ENCODE measurements at places on chromosomes 2 and 18.

DNA sequence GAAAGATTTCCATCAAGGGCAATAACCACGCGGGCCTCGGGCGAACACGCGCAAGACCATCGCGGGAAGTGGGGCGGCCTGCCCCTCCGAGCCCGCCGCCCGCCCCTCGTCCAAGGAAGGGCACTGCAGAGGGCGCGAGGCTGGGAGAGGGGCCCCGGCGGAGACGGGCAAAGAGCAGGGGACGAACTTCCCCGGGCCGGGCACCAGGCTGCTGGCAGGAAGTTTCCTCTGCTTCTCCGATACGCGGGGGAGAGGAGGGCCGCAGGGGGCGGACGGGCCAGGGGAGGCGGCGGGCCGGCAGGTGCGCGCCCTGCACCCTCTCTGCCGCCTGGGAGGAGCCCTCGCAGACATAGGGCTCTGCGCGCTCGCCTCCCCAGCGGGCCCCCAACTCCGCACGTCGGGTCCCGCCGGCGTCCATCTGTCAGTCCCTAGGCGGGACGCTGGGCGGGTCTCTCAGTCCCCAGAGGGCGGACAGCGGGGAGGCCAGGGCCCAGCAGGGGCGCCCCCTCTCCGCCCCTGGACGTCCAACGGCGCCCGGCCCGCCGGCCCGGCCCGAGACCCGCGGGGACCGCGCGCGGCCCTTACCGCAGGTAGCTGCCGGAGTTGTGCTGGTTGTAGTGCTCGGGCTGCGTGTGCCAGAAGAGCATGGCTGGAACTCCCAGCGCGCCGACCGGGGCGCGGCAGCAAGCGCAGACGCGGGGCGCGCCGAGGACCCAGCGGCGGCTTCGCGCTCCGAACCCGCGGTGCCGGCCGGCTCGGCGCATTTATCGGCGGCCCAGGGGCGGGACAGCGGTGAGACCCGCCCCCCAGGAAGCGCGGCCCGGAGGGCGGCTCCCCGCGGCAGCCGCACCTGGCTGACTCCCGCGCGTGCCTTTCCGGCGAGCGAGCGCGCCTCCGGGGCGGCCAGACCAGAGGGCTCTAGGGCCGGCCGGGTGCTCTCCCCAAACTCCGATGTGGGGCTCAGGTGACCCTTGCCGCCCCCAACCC lies at the start of gene TFCP2L1:
Gene TFCP2L1 (minus strand): TSS at position 740 of the 987 bp plus-strand sequence. CDS start 93 bp downstream, at position 647.
- peak; percentile 91 for DNase-seq

DNA sequence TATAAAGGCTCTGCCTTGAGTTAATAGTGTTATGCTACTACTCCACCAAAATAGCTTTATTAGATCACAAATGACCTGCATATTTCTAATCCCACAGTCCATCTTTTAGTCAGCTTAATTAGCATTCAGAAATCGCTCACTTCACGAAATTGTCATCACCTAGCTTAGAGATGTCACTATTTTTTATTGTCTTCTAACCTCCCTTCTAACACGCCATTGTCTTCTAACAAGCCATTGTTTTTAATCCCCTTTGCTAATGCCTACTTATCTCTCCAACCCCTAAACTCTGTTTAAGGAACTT lies 97.1 kb downstream of the EPB41L5 start:
- no peak for DNase-seq

DNA sequence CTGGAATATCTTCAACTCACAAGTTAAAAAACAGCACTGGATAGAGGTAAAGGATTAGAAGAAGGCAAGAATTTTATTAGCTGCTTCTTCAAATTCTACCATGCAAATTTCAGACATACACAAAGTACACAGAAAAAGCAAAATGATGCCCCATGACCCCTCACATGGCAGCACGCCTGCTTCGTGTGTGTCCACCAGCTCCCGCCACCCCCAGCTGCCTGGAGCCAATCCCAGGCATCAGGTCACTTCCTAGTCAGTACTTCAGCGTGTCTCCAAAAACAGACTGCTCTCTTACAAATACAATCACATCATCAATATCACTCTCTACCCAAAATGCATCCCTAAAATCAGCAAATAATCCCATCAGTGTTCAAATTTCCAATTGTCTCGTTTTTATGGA lies 35.8 kb downstream of the IMPA2 start:
- DNase-seq: no peak

GRCh38 chr2:3110994-3111666 lies 266.5 kb downstream of the EIPR1 start:
- DNase-seq: no peak

DNA sequence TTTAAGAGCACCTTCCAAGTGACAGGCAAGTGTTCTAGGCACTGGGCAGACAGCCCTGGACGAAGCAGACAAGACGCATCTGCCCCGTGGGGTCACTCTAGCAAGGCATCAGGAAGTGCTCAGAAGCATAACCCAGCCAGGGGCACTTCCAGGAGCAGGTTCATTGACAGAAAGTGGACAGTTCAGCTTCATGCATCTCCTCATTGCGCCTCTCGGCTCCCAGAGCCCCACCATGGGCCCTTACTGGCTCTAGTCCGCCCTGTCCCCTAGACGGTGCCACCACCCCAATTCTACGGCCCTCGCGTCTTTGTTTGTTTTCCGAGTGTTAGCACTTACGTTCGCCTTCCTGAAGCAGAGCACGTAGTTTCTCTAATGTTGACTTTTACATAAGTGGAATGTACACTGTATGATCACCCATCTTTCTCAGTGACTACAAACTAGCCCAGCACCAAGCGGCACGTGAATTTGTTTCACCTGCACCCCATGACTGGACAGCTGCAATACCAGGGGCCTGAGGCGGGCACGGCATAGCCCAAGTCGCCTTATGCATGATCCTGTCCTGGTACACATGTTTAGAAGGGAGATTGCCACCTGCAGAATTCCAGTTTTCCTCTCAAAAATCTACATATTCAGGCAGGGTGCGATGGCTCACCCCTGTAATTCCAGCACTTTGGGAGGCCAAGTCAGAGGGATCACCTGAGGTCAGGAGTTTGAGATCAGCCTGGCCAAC lies 33.2 kb downstream of the SNED1 start:
- DNase-seq: no peak

DNA sequence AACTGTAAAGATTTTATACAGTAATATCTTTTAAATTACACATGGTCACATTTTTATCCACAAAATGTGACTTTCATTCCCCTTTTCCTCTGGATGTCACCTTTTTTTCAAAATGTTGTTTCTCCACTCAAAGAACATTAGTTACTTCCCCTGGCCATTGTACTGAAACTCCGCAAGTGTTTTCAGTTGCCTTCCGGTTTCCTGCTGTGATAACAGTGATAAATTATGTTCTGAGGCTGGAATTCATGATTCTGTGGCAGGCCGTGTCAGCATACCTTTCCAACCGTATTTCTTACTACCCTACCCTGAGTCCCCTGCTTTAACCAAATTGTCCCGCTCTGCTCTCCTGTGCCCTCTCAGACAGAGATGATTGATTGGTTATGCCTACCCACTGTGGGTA lies 53.5 kb downstream of the MGAT5 start:
- DNase-seq: peak; percentile 13

DNA sequence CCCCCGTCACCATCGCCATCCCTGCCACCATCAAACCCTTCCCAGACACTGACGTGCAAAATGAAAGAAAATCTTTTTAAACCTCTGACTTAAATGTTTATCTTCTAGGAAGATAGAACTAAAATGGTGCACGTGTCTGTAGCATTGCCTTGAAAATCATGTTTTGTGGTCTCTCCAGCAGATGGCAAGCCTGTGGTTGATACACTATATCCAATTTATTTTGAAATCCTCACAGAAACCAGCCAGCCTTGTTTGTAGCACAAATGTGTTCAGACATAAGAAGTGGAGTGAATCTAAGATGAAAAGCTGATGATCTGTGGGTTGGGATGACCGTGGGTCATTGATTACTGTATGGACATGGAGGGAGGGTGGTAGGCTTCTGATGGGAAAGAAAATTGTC lies 436.2 kb upstream of the SMIM21 start:
- no peak for DNase-seq

- DNase-seq: peak; percentile 60
These were observed 40.1 kb downstream of the ODC1 start for GRCh38 chr2:10407841-10408648.

- peak; percentile 59 for DNase-seq
These were observed 1.3 kb downstream of the PRPF40A start for GRCh38 chr2:152715854-152716428.

- peak; percentile 14 for DNase-seq
These were observed at the start of gene TFPI for GRCh38 chr2:187554011-187554703. TSS of gene TFPI (minus strand) at chr2:187554435. CDS start at chr2:187503768, 50,667 bp downstream.

DNA sequence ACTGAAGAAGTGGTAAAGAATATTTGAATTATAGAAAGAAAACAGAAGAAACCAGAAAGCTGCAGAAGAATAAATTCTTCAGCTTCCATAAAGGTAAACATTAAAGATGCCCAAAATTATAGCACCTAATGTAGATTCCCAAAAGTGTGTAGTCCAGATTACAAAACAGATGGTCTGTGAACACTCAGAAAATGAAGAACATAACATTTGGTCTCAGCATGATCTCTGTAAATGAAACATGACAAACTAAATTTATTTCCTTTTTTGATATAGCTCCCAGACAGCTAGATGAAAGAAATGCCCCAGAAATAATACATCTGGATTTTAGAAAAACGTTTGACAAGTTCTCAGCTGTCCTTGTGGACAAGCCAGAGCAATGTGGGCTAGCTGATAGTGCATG lies 794.2 kb upstream of the NXPH2 start:
- DNase-seq: no peak

DNA sequence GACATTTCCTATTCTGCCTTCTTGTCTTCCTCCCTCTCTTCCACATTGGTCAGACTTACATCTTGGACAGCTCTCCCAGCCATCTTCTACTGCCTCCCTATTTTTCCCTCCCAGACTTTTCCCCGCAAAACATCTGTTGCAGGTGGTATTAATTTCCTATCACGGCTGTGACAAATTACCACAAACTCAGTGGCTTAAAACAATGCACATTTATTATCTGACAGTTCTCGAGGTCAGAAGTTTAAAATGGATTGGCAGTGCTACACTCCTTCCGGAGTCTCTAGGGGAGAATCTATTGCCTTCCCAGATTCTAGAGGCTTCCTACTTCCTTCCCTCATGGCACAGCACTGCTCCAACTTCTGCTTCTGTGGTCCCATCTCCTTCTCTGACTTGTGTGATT lies 33.3 kb downstream of the STRADB start:
- no peak for DNase-seq

- no peak for DNase-seq
These were observed 62.5 kb downstream of the RRM2 start for GRCh38 chr2:10185046-10185445.
